Cerebellum (tissue), 4 donors: ENCODE measurements at places on chromosomes 11 and 22. TPM values are rescaled to one million over a fixed set of nuclear protein-coding genes. Genes with fewer than 3 reads are reported as not detected.

Gene LRRC32
- total RNA-seq = 3.6 TPM

Gene TSSK2
- total RNA-seq = not detected

DNA sequence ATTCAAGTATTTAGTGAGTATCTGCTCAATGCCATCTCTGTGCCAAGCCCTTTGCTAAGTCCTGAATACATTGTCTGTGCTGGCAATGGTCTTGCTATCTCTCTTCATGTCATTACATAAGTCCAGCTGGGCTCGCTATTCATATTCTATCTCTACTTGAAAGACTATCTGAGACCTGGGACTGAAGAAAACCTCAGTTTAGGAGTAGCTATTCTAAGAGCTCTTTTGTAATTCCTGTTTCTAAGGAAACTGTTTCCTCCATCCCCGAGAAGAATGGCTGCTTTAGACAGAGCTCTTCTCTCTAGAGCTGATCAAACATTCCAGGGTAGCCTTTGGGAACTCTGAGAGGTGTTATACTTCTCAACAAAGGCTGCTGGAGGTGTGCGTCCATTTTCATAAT, 33.0 kb downstream of the SLC17A6 start:
- DNase-seq = no peak

DNA sequence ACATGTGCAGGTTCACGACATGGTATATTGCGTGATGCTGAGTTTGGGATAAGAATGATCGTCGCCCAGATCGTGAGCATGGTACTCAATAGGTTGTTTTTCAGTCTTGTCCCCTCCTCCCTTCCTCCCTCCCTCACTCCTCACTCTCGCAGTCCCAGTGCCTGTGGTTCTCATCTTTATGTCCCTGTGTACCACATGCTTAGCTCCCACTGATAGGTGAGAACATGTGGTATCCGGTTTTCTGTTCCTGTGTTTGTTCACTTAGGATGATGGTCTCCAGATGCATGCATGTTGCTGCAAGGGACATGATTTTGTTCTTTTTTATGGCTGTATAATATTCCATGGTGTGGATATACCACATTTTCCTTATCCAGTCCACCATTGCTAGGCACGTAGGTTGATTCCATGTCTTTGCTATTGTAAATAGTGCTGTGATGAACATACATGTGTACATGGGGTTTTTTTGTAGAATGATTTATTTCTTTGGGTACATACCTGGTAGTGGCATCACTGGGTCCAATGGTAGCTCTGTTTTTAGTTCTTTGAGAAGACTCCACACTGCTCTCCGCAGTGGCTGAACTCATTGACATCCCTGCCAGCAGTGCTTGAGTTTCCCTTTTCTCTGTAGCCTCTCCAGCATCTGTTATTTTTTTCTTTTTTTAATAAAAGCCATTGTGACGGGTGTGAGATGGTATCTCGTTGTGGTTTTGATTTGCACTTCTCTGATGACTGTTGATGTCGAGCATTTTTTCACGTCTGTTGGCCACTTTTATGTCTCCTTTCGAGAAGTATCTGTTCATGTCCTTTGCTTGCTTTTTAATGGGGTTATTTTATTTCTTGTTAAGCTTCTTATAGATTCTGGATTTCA, 16.4 kb downstream of the ZBED4 start:
- no peak for DNase-seq

- no peak for DNase-seq
Measured at GRCh38 chr11:32531528-32531927, 52.1 kb upstream of the EIF3M start.

DNA sequence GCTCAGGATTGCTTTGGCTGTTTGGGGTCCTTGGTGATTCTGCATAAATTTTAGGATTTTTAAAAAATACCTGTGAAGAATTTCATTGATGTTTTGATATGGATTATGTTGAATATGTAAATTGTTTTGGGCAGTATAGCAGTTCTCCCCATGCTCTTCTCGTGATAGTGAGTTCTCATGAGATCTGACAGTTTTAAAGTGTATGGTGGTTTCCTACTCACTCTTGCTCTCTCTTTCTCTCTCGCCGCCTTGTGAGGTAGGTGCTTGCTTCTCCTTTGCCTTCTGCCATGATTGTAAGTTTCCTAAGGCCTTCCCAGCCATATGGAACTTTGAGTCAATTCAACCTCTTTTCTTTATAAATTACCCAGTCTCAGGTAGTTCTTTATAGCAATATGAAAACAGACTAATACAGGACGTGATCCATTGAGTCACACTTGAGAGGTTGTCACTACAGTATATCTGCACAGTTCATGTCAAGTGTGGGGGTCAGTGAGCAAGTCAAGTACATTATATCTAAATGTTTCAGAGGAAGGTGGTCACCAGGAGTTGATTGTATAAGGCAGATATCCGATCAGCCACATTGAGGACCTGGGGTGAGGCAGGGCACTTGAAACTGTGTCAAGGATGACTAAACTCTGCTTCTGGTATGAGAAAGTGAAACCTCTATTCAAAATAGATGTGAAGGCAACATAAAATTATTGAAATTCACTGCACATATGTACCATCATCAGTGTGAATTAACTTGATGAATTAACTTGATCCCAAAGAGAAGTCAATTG, 70.7 kb upstream of the CCDC179 start:
- DNase-seq = no peak
